Stimulated activated CD8-positive, alpha-beta memory T cell treated with anti-CD3 and anti-CD28 coated beads, Interleukin-4, amount 100 ng/mL, for 24 hours (primary cell): ENCODE measurements at places on chromosomes 11 and 22.
A peak's percentile ranks its signal among the peaks of the same experiment; 100 is the strongest.

DNA sequence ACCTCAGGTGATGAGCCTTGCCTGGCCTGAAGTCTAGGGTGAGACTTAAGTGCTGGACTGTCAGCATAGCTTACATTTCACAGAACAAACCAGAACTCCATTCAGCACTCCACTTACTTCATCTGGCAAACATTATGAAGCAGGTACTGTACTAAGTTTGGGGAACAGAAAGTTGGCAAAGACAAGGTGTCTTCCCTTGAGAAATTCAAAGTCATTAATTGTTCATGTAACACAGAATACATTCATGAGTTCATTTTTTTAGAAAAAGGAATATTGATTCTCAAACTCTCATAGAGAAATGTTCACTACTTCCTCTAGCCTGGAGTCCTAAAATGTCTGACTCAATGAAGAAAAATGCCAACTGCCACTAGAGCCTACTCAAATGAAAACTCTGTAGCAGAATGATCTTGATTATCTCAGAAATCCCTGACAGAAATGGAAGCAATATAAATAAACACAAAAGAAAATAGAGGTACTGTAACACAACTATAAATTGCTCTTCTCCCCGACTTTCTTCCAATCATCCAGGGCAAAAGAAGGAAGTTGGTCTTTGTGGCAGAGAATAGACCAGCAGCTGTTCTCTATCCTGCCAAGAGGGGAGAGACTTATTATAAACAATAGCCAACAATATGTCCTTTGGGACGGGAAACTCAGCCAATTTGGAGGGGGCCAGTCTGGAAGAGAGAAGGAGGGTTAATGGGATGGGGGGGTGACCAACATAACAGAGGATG lies 129.2 kb upstream of the MTMR2 start:
- DNase-seq: no peak

- DNase-seq: no peak
Observed at GRCh38 chr11:1820463-1821325, 14.1 kb upstream of the SYT8 start.

- DNase-seq: no peak
Observed at GRCh38 chr22:19524170-19525115, at the start of gene CLDN5. Gene CLDN5 (minus strand): TSS chr22:19524410. CDS start chr22:19524255, 155 bp downstream.

DNA sequence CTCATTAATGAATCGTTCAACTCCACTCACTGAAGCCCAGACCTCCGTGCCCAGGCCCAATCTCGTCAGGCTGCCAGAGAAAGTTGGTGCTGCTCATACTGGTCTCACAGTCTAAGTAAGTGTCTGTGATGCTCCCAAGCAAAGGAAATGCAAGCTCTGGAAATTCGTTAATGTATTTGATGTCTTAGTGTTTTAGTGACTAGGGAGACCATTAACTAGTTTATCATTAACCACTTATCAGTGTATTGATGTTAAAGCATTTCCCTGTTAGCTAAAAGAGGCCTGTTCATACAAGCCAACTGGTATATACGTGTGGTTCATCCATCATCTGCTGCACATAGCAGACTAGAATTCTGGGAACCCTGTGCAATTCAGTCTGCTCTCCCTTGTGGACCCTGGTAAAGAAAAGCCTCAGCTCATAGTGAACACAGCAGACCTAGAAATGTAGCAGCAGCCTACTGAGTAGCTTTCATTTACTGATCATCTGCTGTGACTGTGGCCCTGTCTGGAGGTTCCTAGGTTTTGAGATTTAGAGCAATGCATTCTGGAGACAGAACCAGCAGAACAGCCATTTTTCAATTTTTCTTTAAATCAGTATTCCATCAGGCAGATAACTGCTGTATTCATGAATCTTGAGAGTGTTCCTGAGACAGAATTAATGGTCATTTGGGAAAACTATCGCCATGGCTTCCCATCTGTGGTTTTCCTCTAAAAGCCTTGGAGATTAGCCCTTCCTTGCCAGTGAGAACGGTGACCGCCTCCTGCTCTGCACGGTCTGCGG lies 15.7 kb upstream of the AIFM3 start:
- no peak for DNase-seq

- no peak for DNase-seq
Observed at GRCh38 chr22:37546437-37547250, 13.6 kb upstream of the CDC42EP1 start.

DNA sequence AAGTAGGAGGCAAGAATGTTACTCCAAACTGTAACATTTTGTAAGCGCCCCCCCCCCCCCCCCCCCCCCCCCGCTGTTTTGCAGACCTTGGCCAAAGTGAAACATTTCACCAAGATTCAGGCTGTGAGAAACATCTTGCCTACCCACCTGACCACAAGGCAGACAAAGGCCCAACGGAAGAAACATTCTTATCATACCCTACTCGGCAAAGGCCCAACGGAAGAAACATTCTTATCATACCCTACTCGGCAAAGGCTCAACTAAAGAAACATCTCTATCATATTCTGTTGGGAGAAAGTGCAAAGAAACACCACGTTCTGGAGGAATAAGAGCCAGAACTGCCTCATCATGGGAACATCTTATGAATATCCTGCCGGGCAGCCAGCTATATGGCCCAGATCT lies 117.1 kb downstream of the JRKL start:
- DNase-seq: no peak

- no peak for DNase-seq
Observed at GRCh38 chr22:21633481-21633880, 921 bp downstream of the CCDC116 start.

DNA sequence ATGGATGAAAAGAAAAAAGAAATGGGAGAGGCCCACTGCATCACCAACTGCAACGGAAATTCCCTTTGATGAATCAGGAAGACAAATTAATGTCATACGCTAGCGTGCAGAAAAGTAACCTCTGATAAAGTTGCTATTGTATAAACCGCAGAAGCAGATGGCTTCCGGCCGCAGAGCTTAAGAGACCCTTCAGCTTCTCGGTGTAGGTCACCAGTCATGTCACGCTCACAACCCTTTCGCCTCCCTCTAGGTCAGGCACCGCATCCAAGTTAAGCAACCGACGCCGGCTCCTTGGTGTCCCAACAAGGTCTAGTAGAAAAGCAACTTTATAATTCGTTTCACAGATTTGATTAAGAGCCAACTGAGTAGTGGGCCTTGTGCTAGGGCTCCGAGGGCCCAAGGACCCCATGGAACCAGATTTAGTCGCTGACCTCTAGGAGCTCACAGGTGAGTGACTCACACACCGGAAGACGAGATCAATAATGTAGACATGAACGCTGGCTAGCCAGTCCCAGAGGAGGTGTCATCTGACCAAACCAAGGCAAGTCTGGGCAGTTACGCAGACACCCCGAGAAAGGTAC lies 1.2 kb upstream of the ZFP91 start:
- DNase-seq: peak; percentile 66

DNA sequence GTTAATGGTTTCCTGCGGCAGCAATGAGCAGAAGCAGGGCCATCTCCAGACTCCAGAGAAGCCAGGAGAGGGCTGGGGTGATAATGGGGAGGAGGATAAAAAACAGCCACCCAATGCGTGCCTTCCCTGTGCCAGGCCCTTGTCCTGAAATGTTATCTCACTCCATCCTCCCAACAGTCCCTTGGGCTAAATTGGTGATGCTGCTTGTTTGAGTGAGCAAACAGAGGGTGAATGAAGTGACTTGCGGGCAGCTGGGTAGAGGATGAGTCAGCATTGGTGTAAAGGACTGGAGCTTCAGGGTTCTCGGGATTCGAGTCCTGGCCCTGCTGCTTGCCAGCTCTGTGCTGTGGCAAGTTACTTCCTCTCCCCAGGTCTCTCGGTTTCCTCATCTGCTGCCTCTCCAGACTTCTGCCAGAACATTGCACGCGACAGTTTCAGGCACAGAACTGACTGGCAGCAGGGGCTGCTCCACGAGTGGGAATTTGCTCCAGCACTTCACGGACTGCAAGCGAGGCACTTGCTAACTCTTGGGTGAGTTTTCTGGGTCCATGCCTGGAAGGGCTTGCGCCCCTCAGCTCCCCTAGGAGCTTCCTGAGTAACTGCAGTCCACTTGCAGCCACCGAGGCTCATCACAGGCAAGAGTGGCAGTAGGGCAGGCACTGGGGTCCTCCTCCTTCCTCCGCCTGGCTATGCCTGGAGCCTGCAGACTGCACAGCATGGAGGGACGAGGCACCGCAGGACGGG lies at the start of gene P2RY6:
Gene P2RY6 (plus strand): TSS at position 403 of the 744 bp plus-strand sequence. CDS start 24,181 bp downstream, outside the sequence.
- no peak for DNase-seq

- no peak for DNase-seq
Observed at GRCh38 chr22:27460591-27461347, 340.8 kb downstream of the MN1 start.

DNA sequence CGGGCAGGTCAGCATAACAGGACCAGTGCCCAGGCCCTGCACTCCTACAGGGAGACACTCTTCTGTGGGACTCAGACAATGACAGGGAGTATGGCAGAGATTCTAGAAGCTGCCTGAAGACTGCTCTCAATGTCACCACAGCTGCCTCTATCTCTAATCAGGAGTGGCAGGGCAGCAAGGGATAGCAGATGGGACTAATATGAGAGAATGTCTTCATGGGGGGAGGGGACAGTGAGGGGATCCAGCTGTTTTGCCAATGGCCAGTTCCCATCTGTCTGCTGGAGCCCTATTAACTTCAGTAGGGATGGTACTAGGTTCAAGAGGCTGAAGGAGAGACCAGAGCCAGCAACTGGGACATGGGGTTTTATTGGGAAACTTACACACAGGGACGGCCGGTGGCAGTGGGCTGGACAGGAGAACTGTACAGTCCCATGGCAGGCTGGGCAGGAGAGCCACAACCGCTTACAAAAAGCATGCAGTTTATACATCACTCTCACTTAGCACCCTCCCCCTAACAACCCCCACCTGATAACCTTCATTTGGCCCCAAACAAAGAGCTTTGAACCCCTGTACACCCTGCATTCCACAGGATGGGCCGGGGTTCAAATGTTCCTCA lies 2.5 kb upstream of the CD82 start:
- no peak for DNase-seq

DNA sequence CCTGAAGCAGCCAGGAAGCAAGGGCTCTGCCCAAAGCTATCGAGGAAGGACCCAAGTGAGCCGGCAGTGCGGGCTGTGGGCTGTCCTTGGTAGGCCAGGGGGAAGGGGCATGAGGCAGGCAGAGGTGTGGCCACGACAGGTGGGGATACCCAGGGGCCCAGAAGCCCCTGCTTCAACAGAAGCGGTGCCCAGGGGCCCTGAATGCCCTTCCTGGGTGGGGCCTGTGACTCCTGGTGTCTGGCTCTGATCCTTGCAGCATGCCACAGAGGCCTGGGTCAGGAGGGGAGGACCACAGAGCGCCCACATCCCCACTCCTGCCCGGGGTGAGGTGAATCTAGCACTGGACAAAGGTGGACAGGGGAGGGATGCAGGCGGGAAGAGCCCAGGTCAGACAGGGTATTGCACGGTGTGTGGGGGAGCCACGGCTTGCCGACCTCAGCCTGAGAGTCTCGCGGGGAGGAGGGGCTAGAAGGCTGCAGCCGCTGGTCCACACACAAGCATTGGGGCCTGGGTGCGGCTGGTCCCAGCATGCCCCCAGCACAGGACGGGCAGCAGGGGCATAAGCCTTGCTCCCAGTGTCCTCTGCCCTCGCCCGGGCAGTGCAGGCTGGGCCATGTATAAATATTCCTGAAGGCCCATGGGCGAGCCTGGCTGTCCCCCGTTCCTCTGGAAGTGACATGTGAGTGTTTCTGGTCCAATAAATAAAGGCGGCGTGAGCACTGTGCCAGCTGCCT lies 19.0 kb downstream of the MAFF start:
- no peak for DNase-seq

- no peak for DNase-seq
Observed at GRCh38 chr11:35486446-35486845, 39.0 kb downstream of the PAMR1 start.

- DNase-seq: no peak
Observed at GRCh38 chr11:126391970-126392632, 36.6 kb downstream of the ST3GAL4 start.

- no peak for DNase-seq
Observed at GRCh38 chr22:18995327-18995711, 59.2 kb upstream of the PRODH start.

GRCh38 chr11:94923004-94923334 lies 50.4 kb downstream of the CWC15 start:
- DNase-seq: no peak

DNA sequence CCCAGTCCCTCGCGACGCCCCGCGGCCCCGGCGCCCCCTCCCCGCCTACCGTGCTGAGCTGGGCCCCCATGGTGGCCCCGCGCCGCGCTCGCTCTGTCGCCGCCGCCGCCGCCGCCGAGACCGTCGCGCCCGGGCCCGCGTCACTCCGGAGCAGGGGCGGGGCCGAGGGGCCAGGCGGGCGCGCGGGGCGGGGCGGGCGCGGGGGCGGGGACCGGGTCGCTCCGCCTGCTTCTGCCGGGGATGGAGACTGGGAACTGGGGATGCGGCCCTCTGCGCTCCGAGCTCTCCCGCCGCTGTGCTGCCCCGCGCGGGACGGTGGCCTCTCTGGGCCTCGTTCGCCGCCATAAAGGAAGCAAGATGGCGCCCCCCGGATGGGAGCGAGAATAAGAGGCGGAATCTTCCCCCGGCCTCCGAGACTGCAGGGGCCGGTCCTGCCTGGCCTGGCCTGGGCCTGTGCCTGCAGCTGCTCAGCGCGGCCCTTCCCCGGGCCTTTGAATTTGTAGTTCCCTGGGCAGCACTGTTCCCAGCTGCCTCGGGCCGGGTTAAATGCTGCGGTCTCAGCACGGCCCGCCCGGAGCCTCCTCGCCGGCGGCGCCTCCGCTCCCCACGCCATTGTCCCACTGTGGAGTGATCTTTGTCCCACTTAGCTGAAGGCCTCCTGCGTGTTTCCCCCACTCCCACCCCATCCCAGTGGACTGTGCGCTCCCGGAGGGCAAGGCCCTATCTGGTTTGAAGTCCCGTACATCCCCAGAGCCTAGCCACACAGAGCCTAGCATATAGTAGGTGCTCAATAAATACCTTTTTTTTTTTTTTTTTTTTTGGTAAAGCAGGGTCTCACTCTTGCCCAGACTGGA lies at the start of gene CYB5R3:
Gene CYB5R3 (minus strand): TSS at position 147 of the 854 bp plus-strand sequence. CDS start 77 bp downstream, at position 70.
- peak; percentile 71 for DNase-seq

DNA sequence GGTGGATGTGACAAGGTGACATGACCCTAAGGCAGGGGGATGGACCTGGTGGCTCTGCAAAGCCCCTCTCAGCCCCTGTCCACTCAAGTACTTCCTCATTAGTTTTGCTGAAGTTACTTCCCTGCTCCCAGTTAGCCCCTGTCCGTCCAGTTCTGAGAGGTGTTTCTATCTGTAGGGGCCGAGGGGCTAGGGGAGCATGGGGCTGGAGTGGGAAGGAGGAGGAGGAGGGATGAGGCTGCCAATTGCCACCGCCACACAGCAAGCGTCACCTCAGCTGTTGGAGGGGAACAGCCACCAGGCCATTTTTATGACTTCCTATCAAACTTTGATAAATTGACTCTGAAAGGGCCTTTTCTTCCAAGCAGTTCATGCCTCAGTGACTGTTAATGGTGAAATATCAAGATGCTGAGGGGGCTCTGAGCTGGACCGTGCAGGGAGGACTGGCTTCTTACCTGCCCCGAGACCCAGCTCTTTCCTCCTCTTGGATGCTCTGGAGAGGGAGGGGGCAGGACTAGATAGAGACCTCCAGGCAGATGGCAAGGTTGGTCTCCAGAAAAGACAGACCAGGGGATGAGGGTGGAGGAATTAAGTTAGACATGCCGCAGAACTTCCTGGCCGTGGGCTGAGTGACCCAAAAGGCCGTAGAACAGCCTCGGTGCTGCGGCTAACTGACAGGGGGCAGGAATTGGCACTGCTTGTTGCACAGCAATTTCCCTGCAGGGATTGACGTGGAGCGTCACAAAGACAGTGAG lies 137.0 kb downstream of the ST3GAL4 start:
- DNase-seq: no peak
